ENCODE measurements at places on chromosomes 2 and 18. TPM values are rescaled to one million over a fixed set of nuclear protein-coding genes. Genes with fewer than 3 reads are reported as not detected.
A peak's percentile ranks its signal among the peaks of the same experiment; 100 is the strongest.

DNA sequence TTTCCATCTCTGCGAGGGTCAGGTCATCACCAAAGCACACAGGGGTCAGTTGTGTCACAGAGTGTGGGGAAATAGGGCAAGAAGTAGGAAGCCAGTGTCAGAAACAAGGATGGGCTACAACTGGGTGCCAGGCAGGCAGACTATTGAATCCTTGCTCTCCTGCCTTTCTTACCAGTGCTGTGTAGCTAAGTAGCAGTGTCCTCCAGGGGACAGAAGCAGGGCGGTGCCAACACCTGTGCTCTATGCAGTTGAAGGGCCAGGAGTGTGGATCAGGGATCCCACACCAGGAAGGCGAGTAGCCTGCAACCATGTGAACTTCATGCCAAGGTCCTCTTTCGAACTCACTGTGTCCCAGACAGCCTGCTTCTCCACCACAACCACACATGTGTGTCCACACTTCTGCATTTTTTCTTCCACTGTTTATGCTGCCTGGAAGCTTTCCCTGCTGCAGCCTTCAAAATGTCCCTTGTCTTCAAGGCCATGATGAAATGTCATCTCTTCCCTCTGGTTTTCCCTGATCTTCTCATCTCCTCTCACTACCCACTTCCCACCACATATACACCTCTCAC lies 25.4 kb upstream of the REG3G start:
- H3K27me3 ChIP-seq = no peaks in the 10 kb centered on the region
- no peak overlapping the region for H3K27ac ChIP-seq
- no peak overlapping the region for H3K4me3 ChIP-seq
- H3K4me1 ChIP-seq = no peaks in the 10 kb centered on the region
- no peaks in the 10 kb centered on the region for H3K36me3 ChIP-seq
- no peak for DNase-seq

DNA sequence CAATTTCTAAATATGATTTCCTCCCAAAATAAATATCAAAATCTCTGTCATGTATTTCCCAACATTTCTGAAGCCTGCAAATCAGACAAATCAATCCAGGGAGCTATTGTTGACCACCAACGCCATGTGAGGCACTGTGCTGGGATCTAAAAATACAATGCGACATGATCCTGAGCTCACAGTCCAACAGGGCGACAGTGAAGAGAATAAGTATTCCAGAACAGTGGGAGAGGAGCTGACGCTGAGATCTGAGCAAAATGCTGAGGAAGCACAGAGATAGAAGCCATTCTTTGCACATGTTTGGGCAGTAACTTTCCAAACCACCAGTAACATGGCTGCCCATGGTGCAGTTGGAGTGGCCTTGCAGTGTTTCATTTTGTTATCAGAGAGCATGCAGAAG lies 412.5 kb downstream of the LRATD1 start:
- no peak for DNase-seq
- no peak overlapping the region for H3K27ac ChIP-seq
- H3K36me3 ChIP-seq = no peaks in the 10 kb centered on the region
- H3K4me3 ChIP-seq = no peak overlapping the region

DNA sequence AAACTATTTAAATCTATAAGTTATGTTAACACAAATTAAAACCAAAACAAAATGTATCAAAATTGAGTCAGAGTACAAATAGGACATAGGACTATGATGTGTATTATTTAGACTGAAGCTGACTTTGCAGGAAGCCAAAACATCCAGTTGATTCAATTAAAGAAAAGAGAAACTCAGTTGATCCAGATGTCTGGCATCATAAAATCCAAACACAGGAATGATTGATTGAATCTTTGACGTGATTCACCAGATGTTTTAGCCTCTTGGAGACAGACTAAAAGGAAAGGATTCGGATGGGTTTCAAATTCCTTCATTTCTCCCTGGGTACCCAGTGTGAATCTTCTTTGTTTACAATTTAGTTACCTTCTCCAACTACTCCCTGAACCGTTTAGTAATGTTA lies 272.9 kb downstream of the IRS1 start:
- no peak overlapping the region for H3K4me3 ChIP-seq
- DNase-seq = no peak
- no peaks in the 10 kb centered on the region for H3K27me3 ChIP-seq
- H3K4me1 ChIP-seq = peaks cover 3% of the 10 kb centered on the region

CDKL4 gene
- 1.3 TPM for total RNA-seq

GRCh38 chr2:169546756-169547155 lies 26.9 kb downstream of the FASTKD1 start:
- no peak for DNase-seq
- no peak overlapping the region for H3K4me3 ChIP-seq
- no peaks in the 10 kb centered on the region for H3K27me3 ChIP-seq
- H3K27ac ChIP-seq = no peak overlapping the region

- H3K4me1 ChIP-seq = no peaks in the 10 kb centered on the region
- H3K36me3 ChIP-seq = no peaks in the 10 kb centered on the region
- DNase-seq = no peak
- no peak overlapping the region for H3K27ac ChIP-seq
Measured at GRCh38 chr2:233082222-233082930, 22.2 kb downstream of the INPP5D start.

BCL2 gene
- total RNA-seq = 25.4 TPM

EDAR gene
- total RNA-seq = not detected

GRCh38 chr2:174748948-174749347 lies 15.3 kb downstream of the CHRNA1 start:
- no peaks in the 10 kb centered on the region for H3K36me3 ChIP-seq
- H3K4me1 ChIP-seq = no peaks in the 10 kb centered on the region
- DNase-seq = peak; percentile 65
- no peak overlapping the region for H3K4me3 ChIP-seq
- no peaks in the 10 kb centered on the region for H3K27me3 ChIP-seq
- H3K27ac ChIP-seq = no peak overlapping the region

DNA sequence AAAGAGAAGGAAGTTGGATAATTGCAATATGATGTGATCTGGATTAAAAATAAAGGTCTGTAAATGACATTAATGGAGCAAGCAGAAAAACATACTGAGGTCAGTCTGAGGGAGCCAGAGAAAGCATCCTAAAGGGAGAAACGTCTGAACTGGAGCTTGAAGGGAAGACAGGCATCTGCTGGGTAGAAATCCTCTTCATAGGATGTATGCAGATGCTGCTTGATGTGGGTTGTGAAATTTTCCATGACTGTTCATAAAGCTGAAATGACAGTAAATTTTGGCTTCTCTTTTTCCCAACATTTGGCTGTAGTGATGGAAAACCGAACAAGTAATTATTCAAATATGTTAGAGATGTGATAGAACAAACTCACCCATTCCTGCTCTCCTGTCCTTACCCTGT lies 287.6 kb downstream of the CAMKMT start:
- no peak overlapping the region for H3K4me3 ChIP-seq
- H3K4me1 ChIP-seq = no peaks in the 10 kb centered on the region
- no peak overlapping the region for H3K27ac ChIP-seq
- no peaks in the 10 kb centered on the region for H3K27me3 ChIP-seq
- H3K36me3 ChIP-seq = no peaks in the 10 kb centered on the region

CDH2 gene
- total RNA-seq = 10.1 TPM

DNA sequence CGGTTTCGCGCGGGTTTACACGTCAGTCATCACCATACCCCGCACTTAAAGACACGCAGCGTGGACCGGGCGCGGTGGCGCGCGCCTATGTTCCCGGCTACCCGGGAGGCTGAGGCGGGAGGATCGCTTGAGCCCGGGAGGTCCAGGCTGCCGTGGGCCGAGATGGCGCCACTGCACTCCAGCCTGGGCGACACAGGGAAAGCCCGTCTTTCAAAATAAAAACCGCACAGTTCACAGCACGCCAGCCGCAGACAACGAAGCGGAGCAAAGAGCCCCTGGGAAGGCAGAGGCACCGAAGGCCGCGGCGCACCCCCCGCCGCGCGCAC lies 328 bp downstream of the DTYMK start:
- H3K4me3 ChIP-seq = peak overlapping the region; percentile 19
- peak overlapping the region; percentile 9 for H3K27ac ChIP-seq
- no peak for DNase-seq
- H3K27me3 ChIP-seq = no peaks in the 10 kb centered on the region
- no peaks in the 10 kb centered on the region for H3K4me1 ChIP-seq
- no peaks in the 10 kb centered on the region for H3K36me3 ChIP-seq

CASP10 gene
- 26.1 TPM for total RNA-seq

OR6B2 gene
- total RNA-seq = not detected

GRCh38 chr18:57826252-57826651 lies 23.1 kb upstream of the ATP8B1 start:
- H3K4me1 ChIP-seq = no peaks in the 10 kb centered on the region
- no peak overlapping the region for H3K4me3 ChIP-seq
- no peak overlapping the region for H3K27ac ChIP-seq
- no peaks in the 10 kb centered on the region for H3K36me3 ChIP-seq

ABCG5 gene
- total RNA-seq = not detected

VAPA gene
- total RNA-seq = 221 TPM

LHCGR gene
- total RNA-seq = not detected

GRCh38 chr18:35477497-35477896 lies 20.3 kb downstream of the INO80C start:
- DNase-seq = no peak
- no peak overlapping the region for H3K27ac ChIP-seq
- H3K36me3 ChIP-seq = no peaks in the 10 kb centered on the region
- H3K4me1 ChIP-seq = no peaks in the 10 kb centered on the region
- no peaks in the 10 kb centered on the region for H3K27me3 ChIP-seq

IL1F10 gene
- total RNA-seq = not detected

PEX13 gene
- 20.7 TPM for total RNA-seq

DCC gene
- total RNA-seq = not detected

LRRTM1 gene
- 0.39 TPM for total RNA-seq

GRCh38 chr2:84888401-84889276 lies 7.8 kb upstream of the TRABD2A start:
- no peaks in the 10 kb centered on the region for H3K36me3 ChIP-seq
- H3K27ac ChIP-seq = no peak overlapping the region
- no peaks in the 10 kb centered on the region for H3K4me1 ChIP-seq
- H3K27me3 ChIP-seq = no peaks in the 10 kb centered on the region

GALNT3 gene
- 2.0 TPM for total RNA-seq

- H3K27ac ChIP-seq = no peak overlapping the region
- no peaks in the 10 kb centered on the region for H3K36me3 ChIP-seq
- H3K4me1 ChIP-seq = no peaks in the 10 kb centered on the region
- no peaks in the 10 kb centered on the region for H3K27me3 ChIP-seq
Measured at GRCh38 chr2:21930226-21930625, 806.5 kb downstream of the TDRD15 start.

ACMSD gene
- not detected for total RNA-seq

DNA sequence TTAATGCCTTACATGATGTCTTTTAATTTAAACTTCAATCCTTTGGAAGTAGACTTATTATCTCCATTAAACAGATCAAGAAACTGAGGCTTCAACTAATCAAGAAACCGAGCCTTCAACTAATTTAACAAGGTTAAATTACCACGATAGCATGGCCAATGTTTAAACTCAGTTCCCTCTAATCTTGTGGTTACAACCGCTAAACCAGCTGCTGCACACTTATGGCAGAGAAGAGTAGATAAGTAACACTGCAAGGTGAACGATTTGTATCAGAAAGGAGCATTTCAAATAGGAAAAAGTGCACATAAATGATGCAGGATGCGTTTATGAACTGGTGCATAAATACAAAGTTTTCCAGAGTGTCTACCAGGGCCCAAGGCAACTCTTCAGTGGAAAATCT lies 144.6 kb upstream of the CAVIN2 start:
- no peaks in the 10 kb centered on the region for H3K4me1 ChIP-seq
- no peak overlapping the region for H3K27ac ChIP-seq
- H3K36me3 ChIP-seq = no peaks in the 10 kb centered on the region
- H3K27me3 ChIP-seq = no peaks in the 10 kb centered on the region
- DNase-seq = no peak
- H3K4me3 ChIP-seq = no peak overlapping the region

ZNF2 gene
- 5.9 TPM for total RNA-seq

DNA sequence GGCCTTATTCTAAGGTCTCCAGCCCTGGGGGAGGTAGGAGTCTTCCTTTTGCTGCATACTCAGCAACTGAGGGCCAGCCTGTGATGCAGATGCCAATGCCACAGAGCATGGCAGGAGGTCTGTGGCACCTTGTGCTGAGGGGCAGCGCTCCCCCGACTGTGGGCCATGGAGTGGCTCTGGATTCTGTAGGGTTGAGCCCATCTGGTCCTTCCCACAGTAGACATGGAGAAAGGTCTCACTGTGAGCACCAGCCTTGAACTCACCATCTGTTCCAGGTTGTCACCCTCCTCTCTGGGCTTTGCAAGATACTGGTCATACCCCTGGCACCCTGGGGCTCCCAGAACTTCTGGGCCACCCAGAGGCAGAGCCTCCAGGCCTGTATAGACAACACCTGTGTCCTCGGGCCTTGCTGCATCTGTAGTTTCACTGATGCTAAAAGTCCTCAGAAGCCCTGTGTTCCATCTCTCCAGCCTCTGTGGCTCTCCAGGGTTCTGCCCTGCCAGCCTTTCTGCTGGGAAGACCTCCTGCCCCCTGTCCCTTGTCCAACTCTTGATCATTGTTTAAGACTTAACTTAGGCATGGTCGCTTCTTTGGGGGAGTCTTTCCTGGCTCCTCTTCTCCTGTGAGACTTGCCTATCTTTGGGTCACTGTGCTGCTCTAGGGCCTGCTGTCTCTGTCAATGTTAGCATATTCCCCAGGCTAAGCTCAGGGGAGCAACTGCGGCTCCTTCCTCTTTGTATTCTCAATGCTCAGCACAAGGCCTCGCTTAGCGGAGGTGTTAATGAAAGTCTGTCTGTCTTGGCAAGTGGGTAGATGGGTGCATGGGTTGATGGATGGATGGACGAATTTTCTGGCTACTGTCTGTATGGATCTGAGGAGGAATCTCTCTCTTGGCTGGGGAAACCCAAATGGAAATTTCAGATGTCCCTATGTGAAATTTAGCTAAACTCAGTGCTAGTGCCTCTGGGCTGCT lies 160.9 kb downstream of the DYSF start:
- H3K4me1 ChIP-seq = peaks cover 3% of the 10 kb centered on the region
- H3K36me3 ChIP-seq = no peaks in the 10 kb centered on the region
- DNase-seq = no peak

SERPINB3 gene
- total RNA-seq = not detected

GRCh38 chr18:46393230-46393629 lies 263.8 kb downstream of the LOXHD1 start:
- H3K4me3 ChIP-seq = no peak overlapping the region
- no peak overlapping the region for H3K27ac ChIP-seq
- no peaks in the 10 kb centered on the region for H3K4me1 ChIP-seq

KLHL30 gene
- 8.8 TPM for total RNA-seq

SPEG gene
- total RNA-seq = 261 TPM

DNA sequence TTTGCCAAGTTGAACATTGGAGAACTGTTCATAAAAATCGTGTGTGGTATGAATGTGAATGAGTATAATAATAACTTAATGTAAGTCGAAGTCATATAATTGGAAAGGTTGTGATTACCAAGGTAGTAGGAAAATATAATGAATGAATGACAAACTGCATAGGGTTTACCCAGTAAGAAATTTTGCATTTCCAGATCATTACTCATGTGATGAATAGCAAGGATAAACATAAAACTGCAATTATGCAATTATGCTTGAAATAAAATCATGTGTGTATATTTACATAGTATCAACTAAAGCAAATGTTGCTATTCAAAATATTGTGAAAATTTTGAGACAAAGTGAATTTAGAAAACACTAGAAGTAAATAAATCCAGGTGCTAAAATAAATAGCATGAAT lies 1108.7 kb upstream of the TMEFF2 start:
- DNase-seq = no peak
- no peaks in the 10 kb centered on the region for H3K27me3 ChIP-seq
- no peak overlapping the region for H3K4me3 ChIP-seq
- no peaks in the 10 kb centered on the region for H3K4me1 ChIP-seq
- no peak overlapping the region for H3K27ac ChIP-seq
- no peaks in the 10 kb centered on the region for H3K36me3 ChIP-seq
